Naive thymus-derived CD8-positive, alpha-beta T cell (primary cell): ENCODE measurements at places on chromosomes 6 and 20.

GRCh38 chr20:32606790-32607189 is 21.7 kb upstream of the NOL4L start:
- DNase-seq: no peak

GRCh38 chr6:35209622-35210247 is 4.0 kb upstream of the SCUBE3 start:
- DNase-seq: no peak

GRCh38 chr6:36679043-36679833 is 724 bp downstream of the CDKN1A start:
- DNase-seq: no peak

DNA sequence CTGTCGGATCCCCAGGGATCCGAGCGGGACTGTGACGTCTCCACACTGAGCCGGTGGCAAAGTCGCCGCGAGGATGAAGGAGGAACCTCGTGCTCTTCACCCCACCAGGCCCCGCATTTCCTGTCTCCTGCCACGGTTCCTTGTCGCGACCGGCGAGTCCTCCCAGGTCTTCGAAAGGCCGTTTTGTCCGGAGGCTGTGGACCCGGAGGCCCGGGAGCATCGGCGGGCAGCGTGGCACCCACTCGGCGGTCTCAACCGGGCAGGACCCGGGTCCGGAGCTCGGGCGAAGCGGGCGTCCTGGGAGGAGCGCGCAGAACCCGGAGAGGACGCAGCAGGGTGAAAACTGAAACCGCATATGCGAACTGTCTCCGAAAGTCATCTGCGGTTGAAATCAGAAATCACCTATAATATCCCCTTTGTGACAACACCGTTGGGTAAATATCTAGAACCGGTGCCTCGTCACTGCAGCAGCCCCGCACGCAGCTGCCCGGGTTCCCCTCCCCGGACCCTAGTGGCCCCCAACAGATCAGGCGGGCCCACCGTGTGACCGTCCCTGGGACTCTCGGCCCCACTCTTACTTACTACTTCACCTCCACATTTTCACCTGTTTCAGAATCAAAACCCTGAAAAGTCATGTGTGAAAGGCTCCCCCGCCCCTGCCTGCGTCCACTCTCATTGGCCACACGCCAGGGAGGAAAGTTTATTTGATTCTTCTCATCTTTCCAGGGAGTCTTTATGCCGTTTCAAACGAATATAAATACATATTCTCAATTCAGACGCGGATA is 3.1 kb upstream of the ULBP2 start:
- DNase-seq: no peak

- DNase-seq: no peak
Observed at GRCh38 chr6:6697620-6698019, 109.1 kb downstream of the LY86 start.

DNA sequence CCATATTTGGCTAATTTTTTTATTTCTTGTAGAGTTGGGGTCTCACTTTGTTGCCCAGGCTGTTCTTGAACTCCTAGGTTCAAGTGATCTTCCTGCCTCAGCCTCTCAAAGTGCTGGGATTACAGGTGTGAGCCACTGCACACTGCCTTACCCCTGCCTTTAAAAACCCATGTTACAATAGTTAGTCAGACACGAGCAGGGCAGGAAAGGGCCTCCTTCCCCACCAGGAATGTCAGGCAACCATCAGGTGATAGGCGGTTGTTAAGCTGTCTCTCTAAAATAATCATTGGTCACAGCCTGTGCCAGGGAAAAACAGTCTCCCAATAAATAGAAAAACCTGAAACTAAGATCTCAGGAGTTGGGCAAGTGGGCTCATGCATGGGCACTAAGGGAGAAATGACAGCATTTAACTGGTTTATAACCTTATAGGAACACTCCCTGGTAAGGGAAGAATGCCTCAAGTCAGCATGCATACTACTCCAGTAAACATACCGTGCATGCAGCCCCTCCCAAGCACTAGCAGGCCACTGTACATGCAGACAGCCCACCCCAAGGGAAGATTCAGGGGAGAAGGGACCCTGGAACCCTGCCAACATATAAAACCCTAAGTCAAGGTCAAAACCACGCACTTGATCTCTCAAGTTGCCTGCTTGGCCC is 8.4 kb downstream of the OR2H2 start:
- no peak for DNase-seq

GRCh38 chr6:166520905-166521834 is 65.3 kb downstream of the RAMACL start:
- no peak for DNase-seq

- DNase-seq: no peak
Observed at GRCh38 chr6:137846772-137847313, 20.2 kb upstream of the TNFAIP3 start.
